ENCODE measurements at places on chromosomes 16 and 17. TPM values are rescaled to one million over a fixed set of nuclear protein-coding genes. Genes with fewer than 3 reads are reported as not detected.

Gene ITGAX
- total RNA-seq = 5.9 TPM

Gene NPIPA2
- total RNA-seq = 6.6 TPM

DNA sequence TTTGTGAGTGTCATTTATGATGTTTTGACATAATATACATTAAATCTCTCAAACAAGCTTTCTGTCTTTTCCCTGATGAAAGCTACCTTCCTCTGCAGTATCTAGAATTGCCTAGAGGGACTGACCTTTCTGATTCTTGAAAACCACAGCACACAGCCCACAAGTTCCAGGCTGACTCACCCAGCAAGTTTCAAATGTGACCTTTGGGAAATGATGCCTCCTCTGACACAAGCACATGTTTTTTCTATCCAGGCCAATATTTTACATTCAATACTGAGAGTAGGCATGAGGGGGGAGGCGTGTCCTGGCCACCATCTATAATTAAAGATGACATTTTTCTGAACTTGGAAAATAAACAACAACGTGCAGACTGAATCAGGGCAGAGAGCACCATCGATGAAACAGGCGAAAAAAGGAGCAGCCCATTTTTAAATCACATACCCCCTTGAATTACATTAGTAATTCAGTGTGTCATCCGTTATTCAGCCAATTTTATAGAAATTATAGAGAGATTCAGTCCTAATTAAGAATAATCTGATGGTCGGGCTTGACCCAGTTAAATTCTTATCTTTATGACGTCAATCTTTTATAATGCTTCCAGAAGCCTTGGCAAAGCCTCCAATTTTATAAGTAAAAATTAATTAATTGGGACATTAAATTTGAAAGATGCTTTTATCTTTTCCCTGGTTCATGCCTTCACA lies 292.6 kb upstream of the CDH11 start:
- no peak for DNase-seq

- DNase-seq = no peak
Observed at GRCh38 chr17:65022751-65023700, 33.5 kb downstream of the GNA13 start.

GRCh38 chr17:27315322-27315721 lies 21.4 kb downstream of the WSB1 start:
- DNase-seq = peak; percentile 83

Data from colonic mucosa (tissue), 4 donors.